Right ventricle myocardium superior (tissue), 1 donor: ENCODE measurements at places on chromosomes 16 and 17. TPM values are rescaled to one million over a fixed set of nuclear protein-coding genes. Genes with fewer than 3 reads are reported as not detected.

FBXO39 gene
- 0.13 TPM for total RNA-seq

DNA sequence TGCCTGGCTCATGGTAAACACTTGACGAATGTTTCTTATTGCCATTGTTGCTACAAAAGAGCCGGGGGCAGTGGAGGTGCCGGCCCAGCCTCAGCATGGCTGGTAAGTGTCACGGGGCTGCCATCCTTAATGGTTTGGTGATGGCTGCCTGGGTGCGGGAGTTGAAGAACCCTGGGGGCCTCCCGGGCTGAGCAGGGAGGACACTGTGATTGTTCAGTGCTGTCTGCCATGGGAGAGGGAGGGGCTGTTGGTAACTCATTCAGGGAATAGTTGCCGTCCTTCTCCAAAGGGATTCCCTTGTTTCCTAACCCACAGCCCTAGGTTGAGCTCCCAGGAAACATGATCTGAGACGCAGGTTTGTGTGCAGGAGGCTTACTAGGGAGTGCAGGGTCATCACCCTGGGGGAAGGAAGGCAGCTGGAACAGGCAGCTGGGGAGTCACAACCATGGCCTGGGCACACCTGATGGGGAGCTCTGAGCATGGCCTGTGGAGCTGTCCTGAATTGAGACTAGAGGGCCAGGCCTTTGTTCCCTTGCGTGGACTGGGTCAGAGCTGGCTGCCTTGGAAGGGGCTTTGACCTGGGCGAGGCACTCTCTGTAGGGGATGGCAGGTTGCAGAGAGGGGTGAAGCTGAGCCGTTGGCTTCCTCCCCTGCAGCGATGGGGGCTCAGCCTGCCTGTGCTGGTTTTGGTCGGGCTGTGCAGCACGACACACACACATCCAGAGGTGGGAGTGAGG is 85.7 kb downstream of the PLCG2 start:
- no peak for DNase-seq

GRCh38 chr16:68642436-68643101 is 2.5 kb upstream of the CDH3 start:
- no peak for DNase-seq

CSH1 gene
- not detected for total RNA-seq

DNA sequence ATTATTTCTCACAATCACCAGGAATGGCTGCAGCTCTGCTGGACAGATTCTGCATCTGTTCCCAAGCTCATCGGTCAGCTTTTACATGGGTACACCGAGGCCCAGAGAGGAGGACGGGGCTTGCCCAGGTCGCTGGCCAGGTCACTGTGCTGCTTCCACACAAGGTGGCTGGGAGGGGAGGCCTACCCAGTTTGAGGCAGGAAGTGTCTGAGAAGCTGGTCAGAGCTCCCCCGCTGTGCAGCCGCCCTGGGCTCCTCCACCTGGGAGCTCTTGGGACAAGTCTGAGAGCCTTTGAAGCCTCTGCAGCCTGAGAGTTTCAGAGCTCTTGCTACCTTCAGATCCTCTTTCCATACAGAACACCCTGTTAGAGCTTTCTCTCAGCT is 143.3 kb downstream of the CLEC16A start:
- no peak for DNase-seq

CD19 gene
- total RNA-seq, result not detected

DNA sequence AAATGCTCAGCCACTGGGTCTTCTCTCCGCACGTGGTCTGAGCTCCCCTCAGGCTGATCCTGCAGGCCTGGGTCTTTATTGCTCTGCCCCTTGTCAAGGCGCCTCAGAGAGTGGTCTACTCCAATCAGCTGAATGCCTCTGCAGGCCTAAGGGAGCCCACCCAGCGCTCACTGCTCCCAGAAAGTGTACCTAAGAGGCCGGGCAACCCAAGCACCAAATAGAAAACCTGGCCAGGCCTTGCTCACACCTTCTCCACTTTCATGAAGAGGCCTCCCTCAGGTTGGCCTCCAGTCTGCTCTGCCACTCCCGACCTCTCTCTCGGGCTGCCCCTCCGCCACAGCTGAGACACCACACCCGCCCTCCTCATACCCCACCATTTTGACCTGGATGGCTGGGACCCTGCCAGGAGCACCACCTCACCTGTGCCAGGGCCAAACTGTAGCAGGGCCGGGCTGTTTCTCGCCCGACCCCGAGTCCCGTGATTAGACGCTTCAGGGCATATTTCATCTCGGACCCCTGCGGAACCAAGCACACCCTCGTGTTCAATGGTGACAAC is 665 bp downstream of the MYBBP1A start:
- DNase-seq, result peak; percentile 21

GRCh38 chr16:87125206-87126155 is 191.7 kb downstream of the C16orf95 start:
- DNase-seq, result no peak

MAPT gene
- 37.7 TPM for total RNA-seq

DNA sequence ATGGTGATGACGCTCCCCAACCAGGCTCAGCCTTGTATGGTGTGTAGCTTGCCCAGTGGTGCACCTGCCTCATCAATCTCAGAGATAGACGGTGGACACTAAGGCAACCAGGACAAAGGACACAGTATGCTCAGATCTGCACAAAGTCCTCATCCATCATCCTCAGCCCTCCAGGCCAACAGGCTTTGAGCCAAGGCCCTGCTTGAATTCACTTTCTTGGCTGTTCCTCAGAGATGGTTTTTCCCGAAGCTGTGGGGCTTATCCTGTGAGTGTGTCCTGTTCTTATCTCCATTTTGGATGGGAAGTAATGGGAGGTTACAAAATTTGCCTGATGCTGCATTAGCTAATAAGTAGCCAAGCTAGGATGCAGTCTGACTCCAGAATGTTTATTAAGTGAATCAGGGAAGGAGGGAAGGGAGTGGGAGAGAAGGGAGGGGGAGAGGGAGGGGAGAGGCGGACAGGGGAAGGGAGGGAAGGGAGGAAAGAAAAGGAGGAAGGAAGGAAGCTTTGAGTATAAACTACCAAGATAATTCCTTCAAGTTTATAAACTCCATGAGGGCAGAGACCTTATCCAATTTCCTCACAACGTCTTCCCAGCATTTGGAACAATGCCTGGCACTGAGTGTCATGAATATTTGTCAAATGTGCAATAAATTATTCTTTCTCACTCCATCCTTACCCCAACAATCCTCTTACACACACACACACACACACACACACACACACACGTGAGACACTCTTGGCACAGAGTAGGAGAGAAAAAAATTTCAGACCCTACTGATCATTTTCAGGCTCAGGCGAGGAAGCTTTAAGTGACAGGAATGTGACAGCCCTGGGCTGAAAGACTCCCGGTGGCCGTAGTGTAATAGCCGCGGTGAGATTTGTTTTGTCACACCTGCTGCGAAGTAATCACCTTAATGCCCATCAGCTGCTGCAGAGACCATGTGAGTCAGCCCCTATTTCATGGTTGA is 84.3 kb downstream of the BMERB1 start:
- peak; percentile 77 for DNase-seq

DNA sequence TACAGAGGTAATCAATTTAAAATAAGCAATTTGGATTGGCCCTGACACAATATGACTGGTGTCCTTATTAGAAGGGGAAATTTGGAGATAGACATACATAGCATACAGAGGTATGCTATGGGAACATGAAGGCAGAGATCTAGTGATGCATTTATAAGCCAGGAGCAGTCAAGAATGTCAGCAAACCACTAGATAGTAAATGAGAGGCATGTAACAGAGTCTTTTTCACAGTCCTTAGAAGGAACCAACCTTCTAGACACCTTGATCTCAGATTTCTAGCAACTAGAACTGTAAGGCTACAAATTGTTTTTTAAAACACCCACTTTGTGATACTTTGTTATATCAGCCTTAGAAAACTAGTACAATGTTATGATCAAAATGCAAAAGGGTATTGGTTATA is 54.3 kb upstream of the CA10 start:
- DNase-seq, result no peak
